ENCODE measurements at places on chromosomes 12 and 14. TPM values are rescaled to one million over a fixed set of nuclear protein-coding genes. Genes with fewer than 3 reads are reported as not detected.

DNA sequence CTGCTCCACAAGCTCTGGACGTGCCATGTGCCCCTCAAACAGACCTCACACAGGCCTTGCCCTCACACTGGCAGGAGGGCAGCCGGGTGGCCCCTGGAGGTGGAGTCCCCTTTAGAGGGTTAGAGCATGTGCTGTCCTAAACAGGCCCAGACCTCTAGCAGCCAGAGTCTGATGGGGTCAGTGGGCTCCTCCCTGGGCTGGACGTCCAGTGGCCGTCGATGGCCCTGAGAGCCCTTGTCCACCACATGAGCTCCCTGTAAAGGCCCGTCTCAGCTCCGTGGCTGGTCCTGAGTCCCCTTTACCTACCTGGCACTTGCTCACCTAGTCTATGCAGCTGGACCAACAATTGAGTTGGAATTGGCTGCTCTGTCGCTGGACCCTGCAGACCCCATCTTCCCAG, 3.8 kb downstream of the TMEM179 start:
- H3K27ac ChIP-seq, result no peak overlapping the region
- no peaks in the 10 kb centered on the region for H3K4me1 ChIP-seq
- no peaks in the 10 kb centered on the region for H3K36me3 ChIP-seq
- no peak for DNase-seq
- H3K27me3 ChIP-seq, result peaks cover 59% of the 10 kb centered on the region

DNA sequence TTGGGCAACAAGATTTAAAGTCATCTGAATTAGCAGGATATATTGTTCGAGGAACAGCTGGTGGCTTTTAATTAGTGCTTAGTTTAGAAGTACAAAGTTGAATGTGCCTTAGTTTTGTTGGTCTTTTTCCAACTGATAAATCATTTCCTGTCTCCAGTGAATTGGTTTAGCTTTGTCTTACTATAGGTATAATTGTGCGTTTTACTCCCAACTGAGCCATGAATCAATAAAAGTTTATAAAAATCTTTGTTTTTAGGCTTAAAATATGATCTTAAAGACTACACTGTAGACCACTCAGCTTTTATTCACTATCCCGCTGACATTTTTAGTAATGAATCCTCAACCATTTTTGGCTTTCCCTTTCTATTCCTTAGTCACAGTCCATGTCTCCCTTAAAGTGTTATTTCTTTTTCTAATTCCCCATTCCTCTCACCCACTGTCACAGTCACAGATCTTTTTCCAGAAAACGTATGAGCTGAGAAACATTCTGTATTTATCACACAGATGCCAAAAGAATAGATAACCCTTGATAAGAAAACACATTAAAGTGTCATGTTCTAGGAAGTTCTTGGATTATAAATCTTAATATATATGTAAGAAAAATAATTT, 34.0 kb upstream of the ALG10 start:
- H3K27ac ChIP-seq, result no peak overlapping the region
- no peaks in the 10 kb centered on the region for H3K4me1 ChIP-seq
- H3K36me3 ChIP-seq, result no peaks in the 10 kb centered on the region
- no peak overlapping the region for H3K4me3 ChIP-seq

- no peaks in the 10 kb centered on the region for H3K36me3 ChIP-seq
- no peak overlapping the region for H3K4me3 ChIP-seq
- peaks cover 10% of the 10 kb centered on the region for H3K27me3 ChIP-seq
- H3K4me1 ChIP-seq, result no peaks in the 10 kb centered on the region
These were observed 163.6 kb upstream of the BMP4 start for GRCh38 chr14:54120260-54120659.

DNA sequence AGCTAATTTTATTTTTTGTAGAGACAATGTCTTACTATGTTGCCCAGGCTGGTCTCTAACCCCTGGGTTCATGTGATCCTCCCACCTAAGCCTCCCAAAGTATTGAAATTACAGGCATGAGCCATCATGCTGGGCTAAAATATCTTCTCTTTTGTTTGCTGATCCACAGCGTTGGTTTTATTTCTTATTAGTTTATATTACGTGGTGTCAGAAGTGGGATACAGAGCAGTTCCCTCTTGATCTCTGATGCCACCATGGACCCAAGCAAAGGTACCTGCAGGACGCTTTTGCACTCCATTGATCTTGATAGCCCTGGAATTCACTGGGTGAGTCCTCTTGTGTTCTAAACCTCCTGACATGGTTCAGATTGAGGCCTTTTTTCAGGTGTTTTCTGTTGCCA, 43.8 kb upstream of the RESF1 start:
- H3K27ac ChIP-seq, result no peak overlapping the region
- peaks cover 3% of the 10 kb centered on the region for H3K4me1 ChIP-seq
- H3K4me3 ChIP-seq, result no peak overlapping the region
- H3K27me3 ChIP-seq, result no peaks in the 10 kb centered on the region
- DNase-seq, result no peak

DNA sequence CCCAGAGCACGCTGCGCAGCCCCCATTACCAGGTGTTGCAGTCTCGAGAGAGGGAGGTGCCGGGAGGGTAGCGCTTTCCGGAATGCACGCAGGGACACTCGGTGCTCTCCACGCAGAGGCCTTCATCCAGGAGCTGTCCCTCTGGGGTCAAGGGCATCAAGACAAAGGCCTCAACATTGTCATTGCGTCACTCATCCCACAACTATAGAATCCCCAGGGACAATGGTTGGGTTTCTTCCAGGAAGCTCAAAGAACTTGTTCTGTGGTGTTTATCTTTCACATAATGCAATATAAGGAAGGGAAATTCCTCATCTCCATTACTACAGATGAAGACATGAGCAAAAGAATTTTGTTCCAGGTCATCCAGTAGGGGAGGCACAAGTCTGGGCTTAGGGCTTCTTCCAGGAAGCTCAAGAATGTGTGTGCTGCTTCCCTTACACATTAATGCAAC, 52.1 kb downstream of the VWF start:
- H3K4me3 ChIP-seq, result no peak overlapping the region
- H3K4me1 ChIP-seq, result peaks cover 29% of the 10 kb centered on the region
- H3K36me3 ChIP-seq, result peaks cover 2% of the 10 kb centered on the region
- peaks cover 25% of the 10 kb centered on the region for H3K27me3 ChIP-seq
- no peak overlapping the region for H3K27ac ChIP-seq

- H3K36me3 ChIP-seq, result no peaks in the 10 kb centered on the region
- H3K27me3 ChIP-seq, result peaks cover 51% of the 10 kb centered on the region
- peaks cover 1% of the 10 kb centered on the region for H3K4me1 ChIP-seq
- no peak overlapping the region for H3K27ac ChIP-seq
- H3K4me3 ChIP-seq, result peak overlapping the region; percentile 67
These were observed 1.1 kb downstream of the GALNT16 start for GRCh38 chr14:69260861-69261564.

DNA sequence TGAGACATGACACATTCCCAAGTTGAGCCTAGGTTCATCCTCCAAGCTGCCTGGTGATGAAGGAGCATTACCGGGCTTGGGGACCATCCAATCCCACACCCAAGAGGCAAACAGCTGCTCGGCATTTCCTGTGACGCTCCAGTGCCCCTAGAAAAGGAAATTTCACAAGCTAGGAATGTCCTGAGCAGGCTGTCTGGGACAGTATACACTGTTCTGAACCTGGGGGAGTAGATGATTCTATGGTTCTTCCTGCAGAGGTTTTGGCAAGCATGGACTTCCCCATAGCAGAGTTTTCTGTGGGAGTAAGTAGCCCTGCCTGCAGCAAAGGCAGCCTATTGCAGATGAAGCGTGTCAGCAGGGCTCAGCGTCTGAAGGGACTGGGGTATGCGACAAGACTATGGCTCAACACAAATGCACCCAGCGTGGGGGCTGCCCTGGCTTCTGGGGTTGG, 47.4 kb upstream of the SRSF5 start:
- DNase-seq, result no peak
- H3K4me3 ChIP-seq, result no peak overlapping the region
- no peaks in the 10 kb centered on the region for H3K27me3 ChIP-seq
- no peak overlapping the region for H3K27ac ChIP-seq
- H3K4me1 ChIP-seq, result peaks cover 17% of the 10 kb centered on the region

DNA sequence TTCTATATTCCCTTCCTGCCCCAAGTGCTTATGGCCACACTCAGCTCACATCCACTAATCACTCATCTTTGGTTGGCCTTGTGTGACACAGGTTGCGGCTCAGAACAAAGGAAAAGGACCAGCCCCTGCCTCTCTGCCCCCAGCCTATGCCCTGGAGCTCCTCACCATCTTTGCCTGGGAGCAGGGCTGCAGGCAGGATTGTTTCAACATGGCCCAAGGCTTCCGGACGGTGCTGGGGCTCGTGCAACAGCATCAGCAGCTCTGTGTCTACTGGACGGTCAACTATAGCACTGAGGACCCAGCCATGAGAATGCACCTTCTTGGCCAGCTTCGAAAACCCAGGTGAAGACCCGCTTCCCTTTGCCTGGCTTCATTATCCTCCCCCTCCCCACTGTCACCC, 15.8 kb upstream of the OAS2 start:
- H3K27ac ChIP-seq, result no peak overlapping the region
- no peak for DNase-seq
- peaks cover 54% of the 10 kb centered on the region for H3K36me3 ChIP-seq
- peaks cover 4% of the 10 kb centered on the region for H3K4me1 ChIP-seq

DNA sequence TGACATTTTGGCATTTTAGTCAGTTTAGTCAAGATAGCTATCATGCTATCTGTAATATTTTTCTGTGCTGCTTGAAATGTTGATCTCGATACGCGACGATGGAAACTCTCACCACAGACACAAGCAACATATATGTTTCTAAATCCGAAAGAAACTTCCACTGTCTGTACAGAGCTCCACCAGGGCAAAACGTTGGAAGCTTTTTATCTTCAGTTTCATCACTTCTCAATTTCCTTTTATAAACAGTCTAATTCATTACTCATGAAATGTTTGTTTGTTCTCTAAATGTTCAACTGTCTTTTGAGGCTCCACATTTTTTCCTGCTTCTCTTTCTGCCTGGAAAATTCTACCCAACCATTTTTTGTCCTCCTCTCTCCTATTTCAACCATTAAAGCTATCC, 737.6 kb downstream of the SLC16A7 start:
- no peaks in the 10 kb centered on the region for H3K4me1 ChIP-seq
- H3K36me3 ChIP-seq, result no peaks in the 10 kb centered on the region
- H3K27me3 ChIP-seq, result no peaks in the 10 kb centered on the region
- no peak overlapping the region for H3K27ac ChIP-seq
- no peak for DNase-seq

- H3K4me1 ChIP-seq, result no peaks in the 10 kb centered on the region
- no peak overlapping the region for H3K4me3 ChIP-seq
- no peaks in the 10 kb centered on the region for H3K27me3 ChIP-seq
- no peaks in the 10 kb centered on the region for H3K36me3 ChIP-seq
- no peak overlapping the region for H3K27ac ChIP-seq
These were observed 206.7 kb upstream of the CPNE8 start for GRCh38 chr12:39112064-39112463.

DNA sequence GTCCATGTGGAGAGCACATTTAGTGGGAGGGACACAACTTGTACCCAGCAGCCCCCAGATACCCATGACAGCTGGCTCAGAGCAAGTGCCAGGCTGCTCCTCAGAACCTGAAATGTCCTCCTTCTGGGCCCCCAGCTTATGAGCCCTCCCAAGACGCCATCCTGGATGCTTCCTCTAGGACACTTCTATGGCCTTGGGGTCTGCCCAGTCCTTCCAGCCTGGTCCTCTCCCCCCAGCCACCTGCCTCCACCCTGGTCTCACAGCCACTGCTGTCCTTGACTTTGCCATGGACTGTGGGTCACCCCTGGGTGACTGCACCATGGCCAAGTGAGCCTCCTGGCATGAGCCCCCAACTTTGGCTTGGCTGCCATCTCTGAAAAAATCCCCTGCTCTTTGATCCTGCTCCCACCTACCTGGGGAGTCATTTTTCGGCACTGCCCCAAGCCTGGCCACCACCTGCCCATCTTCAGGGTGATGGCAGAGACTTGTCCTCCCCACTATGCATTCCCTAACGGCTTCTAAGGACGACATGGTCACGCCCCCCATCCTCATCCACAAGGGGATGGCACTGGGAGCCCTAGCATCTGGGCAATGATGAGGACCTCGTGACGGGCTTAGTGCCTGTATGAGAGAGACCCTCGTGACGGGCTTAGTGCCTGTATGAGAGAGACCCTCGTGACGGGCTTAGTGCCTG, 323.7 kb downstream of the TMEM121 start:
- peaks cover 3% of the 10 kb centered on the region for H3K36me3 ChIP-seq
- peaks cover 2% of the 10 kb centered on the region for H3K4me1 ChIP-seq
- no peak overlapping the region for H3K4me3 ChIP-seq
- H3K27me3 ChIP-seq, result no peaks in the 10 kb centered on the region
- no peak for DNase-seq
- H3K27ac ChIP-seq, result no peak overlapping the region

- no peak overlapping the region for H3K4me3 ChIP-seq
- H3K36me3 ChIP-seq, result peaks cover 33% of the 10 kb centered on the region
These were observed 59.9 kb downstream of the HSP90AA1 start for GRCh38 chr14:102026934-102027333.

DNA sequence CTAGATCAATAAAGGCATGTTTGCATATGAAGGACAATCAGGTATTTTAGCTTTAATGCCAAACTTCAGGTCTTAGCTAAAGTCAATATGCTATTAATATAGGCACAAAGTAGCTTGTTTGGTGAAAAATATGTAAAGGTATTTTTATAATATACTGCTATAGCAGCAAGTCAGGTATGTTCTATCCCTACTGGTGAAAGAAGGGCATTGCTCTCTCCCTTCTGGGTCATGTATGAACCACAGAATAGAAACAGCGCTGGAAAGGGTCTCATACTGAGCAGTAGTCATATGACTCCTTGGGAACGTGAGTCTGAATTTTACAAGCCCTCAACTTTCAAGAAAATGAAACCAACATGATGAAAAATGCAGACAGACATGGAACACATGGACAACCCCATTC, 314.6 kb downstream of the GRIN2B start:
- peaks cover 23% of the 10 kb centered on the region for H3K27me3 ChIP-seq
- no peak overlapping the region for H3K27ac ChIP-seq
- no peaks in the 10 kb centered on the region for H3K36me3 ChIP-seq
- no peaks in the 10 kb centered on the region for H3K4me1 ChIP-seq
- no peak overlapping the region for H3K4me3 ChIP-seq
- DNase-seq, result no peak

- no peak for DNase-seq
- peaks cover 11% of the 10 kb centered on the region for H3K27me3 ChIP-seq
- H3K4me1 ChIP-seq, result no peaks in the 10 kb centered on the region
- H3K4me3 ChIP-seq, result no peak overlapping the region
- H3K36me3 ChIP-seq, result no peaks in the 10 kb centered on the region
These were observed 225.4 kb downstream of the KLHL28 start for GRCh38 chr14:44736326-44736725.

DNA sequence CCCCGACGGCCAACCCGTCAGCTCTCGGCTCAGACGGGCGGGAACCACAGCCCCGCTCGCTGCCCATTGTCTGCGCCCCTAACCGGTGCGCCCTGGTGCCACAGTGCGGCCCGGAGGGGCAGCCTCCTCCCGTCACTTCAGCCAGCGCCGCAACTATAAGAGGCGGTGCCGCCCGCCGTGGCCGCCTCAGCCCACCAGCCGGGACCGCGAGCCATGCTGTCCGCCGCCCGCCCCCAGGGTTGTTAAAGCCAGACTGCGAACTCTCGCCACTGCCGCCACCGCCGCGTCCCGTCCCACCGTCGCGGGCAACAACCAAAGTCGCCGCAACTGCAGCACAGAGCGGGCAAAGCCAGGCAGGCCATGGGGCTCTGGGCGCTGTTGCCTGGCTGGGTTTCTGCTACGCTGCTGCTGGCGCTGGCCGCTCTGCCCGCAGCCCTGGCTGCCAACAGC, at the start of gene WNT1:
Gene WNT1, plus strand, starts transcription at position 32 of the 450 bp plus-strand sequence. Its CDS starts 329 bp downstream, at position 361.
- peaks cover 42% of the 10 kb centered on the region for H3K4me1 ChIP-seq
- peaks cover 90% of the 10 kb centered on the region for H3K27me3 ChIP-seq

CERS5 gene
- 36.4 TPM for total RNA-seq

KLRK1 gene
- 114 TPM for total RNA-seq

E2F7 gene
- total RNA-seq, result 6.3 TPM

CLEC4D gene
- not detected for total RNA-seq

ZDHHC22 gene
- total RNA-seq, result not detected

KRT2 gene
- not detected for total RNA-seq

GPD1 gene
- total RNA-seq, result 0.39 TPM

TCL1B gene
- total RNA-seq, result not detected

SERPINA9 gene
- not detected for total RNA-seq

GARIN6 gene
- not detected for total RNA-seq

NKX2-8 gene
- not detected for total RNA-seq

RILPL1 gene
- 1.6 TPM for total RNA-seq

CPNE6 gene
- not detected for total RNA-seq

Measured in activated naive CD8-positive, alpha-beta T cell treated with anti-CD3 and anti-CD28 coated beads for 36 hours (primary cell).